ENCODE measurements at places on chromosomes 16 and 17.

DNA sequence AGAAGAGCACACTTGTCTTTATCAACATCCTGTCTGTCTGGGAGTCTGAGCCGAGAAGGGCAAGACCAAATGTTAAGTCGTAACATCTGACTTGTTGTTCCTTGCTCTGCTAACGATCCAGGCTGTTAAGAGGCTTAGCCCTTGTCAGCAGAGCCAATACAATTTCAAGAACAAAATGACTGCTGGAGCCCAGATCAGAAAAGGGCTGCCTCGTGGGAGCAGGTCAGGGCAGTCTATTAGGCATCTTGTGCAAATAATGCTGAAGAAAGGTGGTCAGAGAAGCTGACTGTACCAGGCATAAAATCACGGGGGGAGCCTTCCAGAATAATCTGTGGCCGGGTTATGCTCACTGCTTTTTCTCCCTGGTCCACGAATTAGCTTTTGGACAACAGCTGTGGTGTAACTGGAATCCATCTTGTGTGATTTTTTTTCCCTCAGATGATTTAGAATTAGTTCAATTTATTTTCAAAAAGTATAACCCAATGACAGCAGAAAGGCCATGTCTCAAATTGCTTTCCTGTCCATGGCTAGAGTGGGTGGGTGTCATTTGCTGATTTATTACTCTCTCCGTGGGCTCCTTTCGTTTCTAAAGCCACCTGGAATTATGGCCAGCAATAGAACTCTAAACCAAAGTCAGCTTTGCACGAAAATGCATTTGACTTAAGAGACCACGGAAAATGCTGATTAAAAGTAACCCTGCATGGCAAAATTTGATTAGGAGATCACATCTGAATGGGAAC, 221.1 kb upstream of the HSBP1 start:
- no peak for ATAC-seq

DNA sequence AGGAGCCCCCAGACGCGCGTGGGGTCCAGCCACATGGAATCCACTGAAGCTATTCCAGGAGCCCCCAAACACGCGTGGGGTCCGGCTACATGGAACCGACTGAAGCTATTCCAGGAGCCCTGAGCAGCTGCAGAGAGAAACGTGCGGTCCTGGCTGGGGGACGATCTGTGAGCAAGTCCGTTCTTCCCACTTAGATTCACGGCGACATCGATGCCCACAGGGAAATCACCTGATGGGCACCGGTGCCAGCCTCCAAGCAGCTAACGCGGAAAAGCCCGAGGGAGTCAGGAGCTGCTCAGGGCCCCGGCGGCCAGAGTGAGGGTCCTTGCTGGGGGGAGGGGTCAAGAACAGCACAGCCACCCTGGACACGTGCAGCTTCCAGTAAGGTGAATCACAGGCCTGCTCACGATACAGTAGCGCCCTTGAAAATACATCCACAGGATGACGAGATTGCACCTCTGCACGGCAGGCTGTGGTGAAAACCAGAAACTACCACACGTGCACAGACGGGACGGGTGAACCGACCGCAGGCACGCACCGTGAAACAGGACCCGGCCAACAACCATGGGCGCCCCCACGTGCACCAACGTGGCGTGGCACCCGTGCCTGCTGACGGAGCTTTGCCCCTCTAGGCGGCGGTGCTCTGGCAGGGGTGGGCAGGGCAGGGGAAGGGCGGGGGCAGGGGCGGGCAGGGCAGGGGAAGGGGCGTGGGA, 77.7 kb upstream of the GNG13 start:
- ATAC-seq: no peak

DNA sequence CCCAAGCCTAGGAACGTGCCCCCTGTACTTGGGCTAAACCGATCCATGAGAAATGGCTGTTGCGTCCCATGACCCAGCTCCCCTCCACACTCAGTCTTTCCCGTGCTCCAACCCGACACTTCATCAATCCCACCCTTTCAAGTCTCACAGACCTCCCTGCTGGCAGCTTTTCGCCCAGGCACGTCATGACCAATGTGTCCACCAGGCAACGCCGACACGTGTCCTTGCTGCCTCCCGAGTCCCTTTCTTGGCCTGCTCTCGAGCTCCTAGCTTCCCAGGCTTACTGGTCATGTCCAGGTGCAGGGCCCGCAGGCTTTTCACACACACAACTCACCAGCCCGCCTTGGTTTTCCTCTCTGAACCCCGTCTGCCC, 12.2 kb downstream of the MNT start:
- ATAC-seq: no peak

GRCh38 chr16:24499193-24499814, 40.1 kb upstream of the RBBP6 start:
- ATAC-seq: peak; percentile 31

DNA sequence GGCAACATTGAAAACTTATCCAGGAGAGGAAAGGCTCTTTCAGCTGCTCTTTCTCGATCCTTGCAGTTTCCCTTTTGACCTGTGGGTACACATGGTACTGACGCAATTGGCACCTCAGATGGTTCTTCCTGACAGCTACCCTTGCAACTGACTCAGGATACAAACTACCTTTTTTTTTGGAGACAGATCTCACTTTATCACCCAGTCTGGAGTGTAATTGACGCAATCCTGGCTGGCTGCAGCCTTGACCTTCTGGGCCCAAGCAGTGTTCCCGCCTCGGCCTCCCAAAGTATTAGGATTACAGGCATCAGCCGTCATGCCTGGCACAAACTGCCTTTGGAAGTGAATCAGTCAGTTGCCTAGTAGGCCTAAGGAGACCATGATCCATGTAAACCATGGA, 607.2 kb downstream of the WWOX start:
- ATAC-seq: no peak

- ATAC-seq: no peak
Measured at GRCh38 chr17:31054761-31055160, 40.0 kb upstream of the NF1 start.

DNA sequence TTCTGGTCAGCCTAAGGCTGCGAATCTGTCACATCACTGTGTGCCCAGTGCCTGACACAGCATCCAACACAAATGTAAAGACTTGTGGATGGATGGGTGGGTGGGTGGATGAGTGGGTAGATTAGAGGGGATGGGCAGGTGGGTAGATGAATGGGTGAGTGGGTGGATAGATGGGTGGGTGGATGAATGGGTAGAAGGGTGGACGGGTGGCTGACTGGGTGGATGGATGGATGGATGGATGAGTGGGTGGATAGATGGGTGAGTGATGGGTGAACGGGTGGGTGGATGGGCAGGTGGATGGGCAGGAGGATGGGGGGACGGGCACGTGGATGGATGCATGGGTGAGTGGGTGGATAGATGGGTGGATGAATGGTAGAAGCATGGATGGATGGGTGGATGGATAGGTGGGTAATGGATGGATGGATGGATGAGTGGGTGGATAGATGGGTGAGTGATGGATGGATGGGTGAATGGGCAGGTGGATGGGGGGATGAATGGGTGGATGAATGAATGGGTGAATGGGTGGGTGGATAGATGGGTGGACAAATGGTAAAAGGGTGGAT, 31.1 kb upstream of the ZFPM1 start:
- ATAC-seq: no peak

- no peak for ATAC-seq
Measured at GRCh38 chr16:11047057-11047456, 102.7 kb downstream of the CLEC16A start.

GRCh38 chr17:39665642-39666224, 584 bp downstream of the TCAP start:
- peak; percentile 30 for ATAC-seq

GRCh38 chr16:70490261-70490660, 33.1 kb downstream of the COG4 start:
- ATAC-seq: no peak

DNA sequence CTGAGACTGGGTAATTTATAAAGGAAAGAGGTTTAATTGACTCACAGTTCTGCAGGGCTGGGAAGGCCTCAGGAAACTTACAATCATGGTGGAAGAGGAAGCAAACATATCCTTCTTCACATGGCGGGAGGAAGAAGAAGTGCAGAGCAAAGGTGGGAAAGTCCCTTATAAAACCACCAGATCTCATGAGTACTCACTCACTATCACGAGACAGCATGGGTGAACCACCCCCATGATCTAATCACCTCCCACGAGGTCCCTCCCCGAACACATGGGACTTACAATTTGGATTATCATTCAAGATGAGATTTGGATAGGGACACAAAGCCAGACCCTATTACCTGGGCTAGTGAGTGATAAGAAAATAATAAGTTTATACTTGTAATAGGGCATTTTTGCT, 70.6 kb upstream of the HS3ST2 start:
- no peak for ATAC-seq

DNA sequence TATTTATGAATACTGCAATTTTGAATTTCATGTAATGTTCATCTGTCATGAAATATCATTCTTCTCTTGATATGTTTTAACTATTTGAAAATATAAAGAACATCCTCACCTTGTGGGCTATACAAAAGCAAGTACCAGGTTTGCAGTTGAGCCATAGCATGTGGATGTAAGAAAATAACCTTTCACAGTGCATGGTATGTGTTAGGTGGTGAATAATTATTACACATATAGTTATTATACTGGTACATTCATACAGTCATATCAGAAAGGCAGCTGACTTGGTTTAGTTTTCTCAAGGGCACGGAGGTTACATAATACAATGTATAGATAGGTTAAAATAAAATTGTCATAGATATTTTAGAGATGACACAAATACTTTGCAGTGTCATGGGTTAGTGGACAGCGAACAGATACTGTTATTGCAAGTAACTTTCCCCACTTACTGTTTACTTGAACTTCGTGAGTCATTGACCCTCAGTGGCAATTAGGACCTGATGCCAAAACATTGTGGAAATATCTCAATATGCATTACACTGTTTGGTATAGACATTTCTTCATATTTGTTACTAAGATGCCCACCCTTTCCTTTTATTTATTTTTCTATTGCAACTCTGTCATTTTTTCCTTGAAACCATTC, 445.4 kb upstream of the GOT2 start:
- no peak for ATAC-seq

DNA sequence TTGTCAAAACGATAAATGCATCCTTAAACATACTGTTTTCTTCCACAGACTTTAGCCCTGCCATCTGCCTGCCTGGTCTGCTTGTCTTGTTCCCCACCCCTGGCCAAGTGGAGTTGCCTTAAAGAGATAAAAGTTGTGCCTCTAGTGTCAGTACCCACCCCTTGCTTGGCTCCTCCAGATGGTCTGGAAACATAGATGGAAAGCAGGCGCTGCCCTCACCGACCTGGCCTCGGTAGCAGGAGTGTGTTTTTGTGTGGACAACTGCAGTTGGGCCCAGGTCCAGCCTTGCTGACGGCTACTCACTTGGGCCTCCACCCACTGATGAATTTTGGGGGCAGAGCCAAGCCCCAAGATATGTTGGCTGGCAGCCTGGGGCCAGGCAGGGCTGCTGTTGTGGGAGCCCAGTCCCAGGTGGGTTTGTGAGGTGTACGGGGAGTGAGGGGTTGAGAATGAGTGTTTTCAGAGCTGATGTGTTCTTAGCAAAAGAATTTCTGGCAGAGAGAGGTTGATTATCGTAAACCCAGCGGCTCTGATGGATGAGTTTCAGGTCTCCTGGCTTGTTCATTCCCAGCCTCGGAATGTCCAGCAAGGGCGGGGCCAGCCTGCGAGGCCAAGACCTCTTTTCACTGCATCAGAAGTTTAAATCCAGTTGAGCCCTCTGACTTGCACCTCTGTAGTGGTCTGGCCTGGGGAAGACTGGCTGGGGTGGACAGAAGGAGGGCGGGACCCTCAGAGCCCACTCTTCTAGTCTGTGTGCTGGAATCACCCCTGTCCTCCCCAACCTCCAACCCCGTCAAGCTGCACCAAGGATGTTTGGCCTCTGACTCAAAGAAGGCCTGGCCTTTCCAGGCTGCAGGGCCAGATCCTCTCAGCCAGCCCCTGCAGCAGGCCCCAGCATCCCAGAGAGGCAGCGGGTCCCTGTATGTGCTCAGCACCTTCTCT, 179.7 kb downstream of the RAB11FIP4 start:
- no peak for ATAC-seq

DNA sequence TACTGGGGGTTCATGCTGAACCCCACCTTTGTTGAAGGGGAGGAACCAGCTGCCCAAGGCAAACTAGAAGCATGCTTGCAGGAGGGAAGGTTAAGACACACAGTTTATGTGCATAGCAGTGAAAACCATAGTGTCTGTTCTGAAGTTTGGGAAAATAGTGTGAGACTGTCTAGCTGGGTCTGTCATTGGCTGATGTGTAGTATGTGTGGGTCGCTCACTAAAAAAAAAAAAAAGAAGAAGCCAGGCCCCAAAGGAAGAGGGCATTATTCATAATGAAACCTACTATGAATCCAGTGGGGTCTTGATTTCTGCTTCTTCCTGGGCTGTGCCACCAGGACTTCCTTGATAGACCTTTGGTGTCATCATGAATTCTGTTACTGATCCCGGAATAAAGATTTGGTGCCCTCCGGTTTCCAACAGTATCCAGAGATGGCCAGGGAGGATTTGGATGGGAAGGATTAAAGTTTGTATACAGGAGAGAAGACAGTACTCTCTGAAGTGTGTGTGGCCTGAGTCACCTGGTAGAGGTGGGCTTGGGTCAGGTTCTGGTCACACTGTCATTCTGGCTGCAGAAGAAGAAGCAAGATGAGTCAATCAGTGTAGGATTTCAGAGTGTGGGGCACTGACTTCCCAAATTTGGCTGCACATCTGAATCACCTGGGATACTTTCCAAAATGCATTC, 220.3 kb downstream of the PRKCA start:
- peak; percentile 67 for ATAC-seq

DNA sequence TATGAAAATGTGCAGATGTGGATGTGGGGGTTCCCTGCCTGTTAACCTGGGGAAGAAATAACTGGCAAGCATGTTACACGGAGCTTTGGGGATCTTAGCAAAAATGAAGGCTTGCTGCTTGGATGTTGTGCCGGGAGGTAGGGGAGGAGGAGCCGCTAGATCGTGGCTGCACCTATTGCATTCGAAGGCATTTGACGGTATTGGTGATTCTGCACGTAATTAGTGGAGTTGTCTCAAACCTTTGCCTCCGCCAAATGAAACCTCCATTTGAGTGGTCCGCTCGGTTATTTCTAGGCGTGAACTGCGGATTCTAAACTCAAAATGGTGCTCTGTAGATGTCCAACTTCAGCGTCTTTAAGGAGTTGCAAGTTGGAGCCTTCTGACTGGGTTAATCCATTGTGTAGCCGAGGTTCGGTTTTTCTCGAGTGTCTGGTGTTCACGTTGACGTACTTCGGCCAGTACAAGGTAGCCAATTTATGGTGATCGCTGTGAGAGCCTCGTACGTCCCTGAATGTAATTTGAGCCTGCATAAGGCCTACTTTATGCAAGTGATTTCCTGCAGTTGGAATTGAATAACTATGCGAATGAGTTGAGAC, 1.5 kb downstream of the TNRC6C start:
- no peak for ATAC-seq

DNA sequence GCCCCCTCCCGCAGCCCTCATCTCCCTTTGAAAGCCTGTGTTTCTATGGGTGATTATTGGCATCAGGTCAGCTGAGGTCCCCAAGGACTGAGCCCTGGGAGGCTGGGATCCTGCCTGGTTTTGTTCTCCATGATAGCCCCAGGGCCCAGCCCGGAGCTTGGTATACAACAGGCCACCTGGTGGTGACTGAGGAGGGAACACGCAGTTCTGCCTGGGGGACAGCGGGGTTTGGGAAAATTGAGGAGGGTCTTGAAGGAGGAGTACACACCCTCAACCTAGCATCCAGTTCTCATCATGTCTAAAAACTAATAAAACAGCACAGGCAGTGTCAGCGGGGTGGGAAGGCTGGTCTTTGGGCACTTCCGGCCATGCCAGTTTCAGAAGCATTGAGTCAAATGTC, 335.1 kb downstream of the CPPED1 start:
- no peak for ATAC-seq

All from activated T-helper 17 cell treated with anti-CD3 and anti-CD28 coated beads, Interleukin-2, amount 50 U/mL, for 72 hours (primary cell).